ENCODE measurements at places on chromosomes 13 and 19.

DNA sequence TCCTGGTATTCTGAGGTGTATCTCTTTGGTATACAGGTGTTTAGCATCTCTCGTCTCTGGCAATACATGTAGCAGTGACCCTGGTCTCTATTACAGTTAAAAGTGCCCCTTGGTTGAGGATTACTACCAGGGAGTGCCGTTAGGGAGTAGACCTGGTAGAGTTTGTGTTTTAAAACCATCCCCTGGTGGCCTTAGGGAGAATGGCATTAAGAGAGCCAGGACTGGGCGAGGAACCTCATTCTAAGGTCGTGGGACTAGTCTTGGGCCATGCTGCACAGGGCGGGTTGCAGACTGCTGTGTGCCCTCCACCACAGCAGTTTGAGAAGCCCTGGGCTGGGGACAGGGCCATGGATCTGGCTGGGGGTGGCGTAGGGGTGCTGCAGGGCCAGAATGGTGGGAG is 35.0 kb downstream of the B3GLCT start:
- DNase-seq: no peak

GRCh38 chr19:35140207-35140961 is 1.8 kb downstream of the FXYD1 start:
- DNase-seq: no peak

DNA sequence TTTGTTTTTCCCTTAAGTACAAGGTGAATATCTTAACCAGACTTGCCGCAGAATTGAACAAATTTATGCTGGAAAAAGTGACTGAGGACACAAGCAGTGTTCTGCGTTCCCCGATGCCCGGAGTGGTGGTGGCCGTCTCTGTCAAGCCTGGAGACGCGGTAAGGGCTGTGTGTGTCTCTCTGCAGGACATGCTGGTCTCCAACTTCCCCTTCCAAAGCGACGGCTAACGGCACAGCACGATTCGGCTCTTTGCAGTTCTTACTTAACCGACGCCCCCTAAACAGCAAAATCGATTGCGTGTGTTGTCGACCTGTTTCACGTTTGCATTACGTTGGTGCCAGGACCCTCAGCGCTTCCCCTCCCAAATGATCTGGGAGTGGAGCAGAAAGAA is 73.2 kb downstream of the GGACT start:
- DNase-seq: no peak

DNA sequence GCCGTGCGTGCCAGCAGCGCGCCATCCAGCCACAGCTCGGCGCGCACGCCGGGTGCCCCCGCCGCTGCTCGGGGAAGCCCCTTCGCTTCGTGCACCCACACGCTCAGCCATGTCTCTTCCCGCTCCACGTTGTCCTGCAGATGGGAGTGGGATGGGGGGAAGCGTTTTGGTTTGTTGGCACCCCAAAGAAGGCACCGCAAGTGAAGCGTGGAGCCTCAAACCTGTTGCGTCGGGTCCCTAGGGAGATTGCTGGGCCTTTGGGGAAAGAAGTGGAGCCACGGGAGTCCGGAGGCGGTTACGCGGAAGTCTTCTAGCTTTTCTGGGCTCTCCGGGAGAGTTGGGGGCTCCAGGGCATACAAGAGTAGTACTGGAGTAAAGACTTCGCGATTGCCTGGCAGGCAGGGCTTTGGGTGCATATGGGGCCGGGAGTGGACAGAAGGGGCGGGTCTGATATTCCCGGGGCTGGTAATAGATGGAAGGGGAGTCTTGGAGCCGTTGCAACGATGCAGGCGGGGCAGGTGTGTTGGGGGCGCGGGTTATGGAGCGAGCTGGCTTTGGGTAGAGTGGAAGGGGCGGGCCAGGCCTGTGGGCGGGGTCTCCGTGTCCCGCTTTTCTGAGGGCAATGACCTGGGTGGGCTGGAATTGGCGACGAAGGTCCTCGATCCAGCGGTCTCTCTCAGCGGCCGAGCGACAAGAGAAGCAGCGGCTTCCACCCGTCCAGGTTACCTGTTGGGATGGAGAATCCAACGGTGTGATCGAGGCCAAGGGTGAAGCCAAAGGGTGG is 6.5 kb downstream of the RASAL3 start:
- DNase-seq: no peak

- DNase-seq: no peak
Observed at GRCh38 chr13:40528881-40529280, 137.6 kb downstream of the FOXO1 start.

DNA sequence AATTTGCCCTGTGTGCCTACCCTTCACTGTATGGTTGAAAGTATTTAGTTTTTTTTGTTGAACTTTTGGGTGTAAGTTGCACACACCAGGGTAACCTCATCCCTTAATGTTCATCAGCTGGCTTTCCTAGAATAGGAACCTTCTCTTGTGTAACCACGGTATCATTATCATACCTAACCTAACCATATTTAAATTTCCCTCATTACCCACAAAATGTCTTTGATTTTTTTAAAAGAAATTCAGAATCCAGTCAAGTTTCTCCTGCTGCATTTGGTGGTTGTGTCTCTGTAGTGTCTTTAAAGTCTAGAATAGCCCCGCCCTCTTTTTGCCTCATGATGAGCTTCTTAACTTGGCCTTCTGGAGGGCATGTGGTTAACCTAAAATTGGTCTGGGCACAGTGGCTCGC is 80.3 kb downstream of the RYR1 start:
- no peak for DNase-seq

Measured in T follicular helper cell (primary cell).